Urinary bladder (tissue), 4 donors: ENCODE measurements at places on chromosomes 3 and 15.

GRCh38 chr3:31341130-31341529 is 191.6 kb upstream of the STT3B start:
- DNase-seq, result no peak

DNA sequence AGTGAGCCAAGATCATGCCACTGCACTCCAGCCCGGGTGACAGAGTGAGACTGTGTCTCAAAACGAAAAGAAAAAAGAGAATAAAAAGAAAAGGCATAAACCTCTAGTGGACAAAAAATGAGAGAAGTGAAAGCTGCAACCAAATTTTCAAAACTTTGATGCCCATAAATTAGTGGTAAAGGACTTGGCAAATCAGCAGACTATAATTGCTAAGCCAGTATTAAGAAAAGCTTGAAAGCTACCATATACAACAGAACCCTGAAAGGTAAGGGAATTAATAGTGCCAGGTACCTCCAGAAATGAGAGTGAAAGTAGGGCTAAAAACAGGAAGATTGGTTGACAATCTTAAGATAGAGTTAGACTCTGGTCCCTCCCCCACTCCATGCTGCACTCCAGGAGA is 32.9 kb upstream of the SLC22A13 start:
- no peak for DNase-seq

GRCh38 chr15:77856705-77857346 is 220.7 kb downstream of the TBC1D2B start:
- no peak for DNase-seq

DNA sequence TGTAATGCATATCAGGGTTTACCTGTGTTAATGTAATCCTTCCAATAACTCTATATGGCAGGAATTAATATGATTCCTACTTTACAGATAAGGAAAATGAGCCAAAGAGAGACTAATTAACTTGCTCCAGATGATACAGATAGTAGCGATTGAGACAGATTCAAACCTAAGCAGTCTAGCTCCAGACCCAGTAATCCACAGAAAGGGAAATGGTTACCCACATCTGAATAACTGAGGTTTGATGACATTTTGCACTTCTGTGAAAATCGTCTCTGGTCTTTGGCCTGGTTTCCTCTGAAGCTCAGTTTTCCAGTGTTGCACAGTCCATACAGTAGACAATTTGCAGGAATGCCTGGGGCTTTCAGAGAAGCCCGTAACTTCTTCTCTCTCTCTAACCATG is 177.1 kb upstream of the UMPS start:
- DNase-seq, result no peak

DNA sequence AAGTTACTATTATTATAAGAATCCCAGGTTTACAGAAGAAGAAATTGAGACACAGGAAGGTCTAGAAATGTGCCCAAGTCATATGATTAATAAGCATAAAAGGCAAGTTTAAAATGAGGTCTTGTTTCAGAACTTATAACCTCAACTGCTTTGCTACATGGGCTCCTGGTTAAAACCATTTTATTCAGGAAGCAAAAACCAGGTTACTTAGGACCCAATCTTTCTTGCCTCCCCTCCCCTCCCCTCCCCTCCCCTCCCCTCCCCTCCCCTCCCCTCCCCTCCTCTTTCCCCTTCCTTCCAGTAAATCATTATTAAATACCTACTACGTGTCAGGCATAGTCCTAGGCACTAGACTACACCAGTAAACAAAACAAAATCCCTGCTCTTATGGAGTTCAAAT is 93.9 kb downstream of the NAALADL2 start:
- no peak for DNase-seq

DNA sequence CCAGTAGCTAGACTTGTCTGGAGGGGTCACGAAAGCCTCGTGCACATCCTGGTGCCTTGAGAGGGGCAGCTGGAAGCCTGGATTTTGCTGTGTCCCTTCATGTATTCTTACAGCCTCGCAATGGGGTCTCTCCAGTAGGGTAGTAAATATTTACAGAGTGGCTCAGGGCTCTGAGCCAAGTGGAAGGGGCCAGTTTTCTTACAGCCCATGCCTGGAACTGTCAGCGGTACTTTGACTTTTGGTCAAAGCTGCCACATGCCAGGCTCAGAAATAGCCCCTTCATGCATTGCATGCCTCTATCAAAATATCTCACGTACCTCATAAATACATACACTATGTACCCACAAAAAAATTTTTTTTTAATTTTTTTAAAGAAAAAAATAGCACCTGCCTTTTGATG is 119.2 kb downstream of the OSBPL10 start:
- no peak for DNase-seq
